Ascending aorta (tissue), 2 donors: ENCODE measurements at places on chromosomes 12 and 14.
A peak's percentile ranks its signal among the peaks of the same experiment; 100 is the strongest.

DNA sequence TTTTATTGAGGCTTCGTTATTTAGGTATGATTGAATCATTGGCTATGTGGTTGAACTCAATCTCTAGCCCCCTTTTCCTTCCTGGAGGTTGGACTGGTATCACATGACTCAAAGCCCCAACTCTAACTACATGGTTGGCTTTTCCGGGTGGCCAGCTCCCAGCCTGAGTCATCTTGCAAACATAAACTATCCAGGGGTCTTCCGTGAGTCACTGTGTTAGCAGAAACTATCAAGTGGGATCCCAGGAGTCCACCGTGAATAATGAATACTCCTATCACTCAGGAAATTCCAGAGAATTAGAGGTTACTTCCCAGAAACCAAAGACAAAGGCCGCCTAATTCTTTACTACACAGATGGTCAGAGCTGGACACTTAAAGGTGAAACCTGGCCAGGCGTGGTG, 19.7 kb upstream of the PLEKHD1 start:
- no peaks in the 10 kb centered on the region for H3K27me3 ChIP-seq
- peaks cover 5% of the 10 kb centered on the region for H3K36me3 ChIP-seq
- no peak overlapping the region for H3K4me3 ChIP-seq
- H3K27ac ChIP-seq, result no peak overlapping the region

GRCh38 chr14:59728304-59728703, 142.3 kb downstream of the RTN1 start:
- no peak overlapping the region for H3K27ac ChIP-seq
- no peak overlapping the region for H3K4me3 ChIP-seq
- no peaks in the 10 kb centered on the region for H3K4me1 ChIP-seq
- no peaks in the 10 kb centered on the region for H3K27me3 ChIP-seq
- DNase-seq, result no peak

DNA sequence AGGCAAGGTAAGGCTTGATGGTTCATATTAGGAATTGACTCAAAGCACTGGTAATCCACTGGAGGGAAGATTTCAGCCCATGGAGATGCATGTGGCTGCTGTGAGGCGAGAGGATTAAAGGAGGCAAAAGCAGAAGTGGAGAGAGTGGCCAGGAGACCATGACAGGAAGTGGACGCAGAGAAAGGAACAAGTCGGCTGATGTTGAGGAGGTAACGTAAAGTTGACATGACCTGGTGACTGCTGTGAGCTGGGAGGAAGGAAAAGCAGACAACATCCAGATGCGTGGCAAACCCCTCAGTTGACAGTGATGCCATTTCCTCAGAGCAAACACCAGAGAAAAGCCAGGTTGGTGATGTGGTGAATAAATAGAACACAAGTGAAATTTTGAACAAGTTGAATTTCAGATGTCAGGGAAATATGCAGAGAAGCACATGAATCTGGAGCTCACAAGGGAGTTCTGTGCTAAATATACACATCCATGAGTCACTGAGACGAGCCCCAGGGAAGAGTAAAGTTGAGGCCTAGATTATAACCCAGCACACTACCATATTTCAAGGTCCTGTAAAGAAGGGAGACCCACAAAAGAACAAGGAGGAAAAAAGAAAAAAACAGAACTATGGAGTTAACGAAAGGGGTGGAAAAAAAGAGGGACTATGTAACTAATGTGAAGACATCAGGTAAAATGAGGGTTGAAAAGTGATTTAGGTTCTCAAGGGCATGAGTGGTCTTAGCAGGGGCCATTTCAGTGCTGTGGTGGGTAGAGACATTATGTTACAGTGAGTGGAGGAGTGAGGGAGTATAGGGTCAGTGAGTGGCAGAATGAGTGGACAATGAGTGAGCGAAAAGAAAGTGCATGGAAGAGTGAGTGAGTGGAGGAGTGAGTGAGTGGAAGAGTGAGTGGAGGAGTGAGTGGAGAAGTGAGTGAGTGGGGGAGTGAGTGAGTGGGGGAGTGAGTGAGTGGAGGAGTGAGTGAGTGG, 61.6 kb upstream of the GZMB start:
- no peaks in the 10 kb centered on the region for H3K36me3 ChIP-seq
- H3K27ac ChIP-seq, result no peak overlapping the region
- DNase-seq, result peak; percentile 59
- no peak overlapping the region for H3K4me3 ChIP-seq
- no peaks in the 10 kb centered on the region for H3K27me3 ChIP-seq

GRCh38 chr12:57891542-57892228, 45.2 kb upstream of the CTDSP2 start:
- no peaks in the 10 kb centered on the region for H3K27me3 ChIP-seq
- H3K36me3 ChIP-seq, result no peaks in the 10 kb centered on the region
- H3K4me3 ChIP-seq, result no peak overlapping the region
- H3K27ac ChIP-seq, result peak overlapping the region; percentile 99
- DNase-seq, result no peak

DNA sequence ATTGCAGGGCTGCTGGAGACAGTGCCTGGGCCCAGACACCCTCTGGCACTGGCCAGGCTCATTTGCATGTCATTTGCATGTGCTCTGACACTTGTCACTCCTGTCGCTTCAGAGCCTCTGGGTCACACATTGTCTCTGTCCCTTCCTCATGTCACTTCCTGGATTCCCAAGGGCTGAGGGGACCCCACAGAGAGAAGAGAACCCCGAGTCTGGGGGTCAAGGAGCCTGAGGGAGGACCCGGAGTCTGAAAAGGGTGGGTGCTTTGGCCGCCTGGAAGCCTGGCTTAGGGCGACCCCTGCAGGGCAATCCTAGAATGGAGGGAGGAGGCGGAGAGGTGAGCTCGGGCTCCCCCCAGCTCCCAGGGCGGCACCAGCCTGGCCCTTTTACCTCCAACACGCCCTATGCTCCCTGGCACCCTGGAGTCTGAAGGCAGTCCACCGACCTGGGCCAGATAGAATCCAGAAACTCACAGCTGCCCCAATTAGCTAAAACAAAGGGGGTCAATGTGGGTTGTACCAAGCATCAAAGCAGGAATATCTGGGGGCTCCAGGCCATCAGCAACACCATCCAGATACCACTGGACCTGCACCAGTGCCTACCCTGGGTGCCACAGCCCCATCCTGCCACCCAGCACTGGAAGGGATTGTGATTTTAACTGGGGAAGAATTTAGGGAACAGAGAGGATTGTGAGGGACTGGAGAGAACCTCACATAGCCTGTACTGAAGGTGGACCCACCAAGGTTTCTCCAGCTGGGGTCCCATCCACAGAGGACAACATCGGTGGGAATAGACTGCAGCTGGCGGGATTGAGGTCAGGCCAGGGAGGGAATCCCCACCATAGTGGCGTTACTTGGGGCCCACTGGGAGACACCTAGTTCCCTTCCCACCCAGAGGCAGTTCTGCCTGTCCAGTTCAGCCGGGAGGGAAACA, 21.8 kb upstream of the KRT78 start:
- peak; percentile 72 for DNase-seq
- no peaks in the 10 kb centered on the region for H3K36me3 ChIP-seq
- H3K4me1 ChIP-seq, result peaks cover 3% of the 10 kb centered on the region

DNA sequence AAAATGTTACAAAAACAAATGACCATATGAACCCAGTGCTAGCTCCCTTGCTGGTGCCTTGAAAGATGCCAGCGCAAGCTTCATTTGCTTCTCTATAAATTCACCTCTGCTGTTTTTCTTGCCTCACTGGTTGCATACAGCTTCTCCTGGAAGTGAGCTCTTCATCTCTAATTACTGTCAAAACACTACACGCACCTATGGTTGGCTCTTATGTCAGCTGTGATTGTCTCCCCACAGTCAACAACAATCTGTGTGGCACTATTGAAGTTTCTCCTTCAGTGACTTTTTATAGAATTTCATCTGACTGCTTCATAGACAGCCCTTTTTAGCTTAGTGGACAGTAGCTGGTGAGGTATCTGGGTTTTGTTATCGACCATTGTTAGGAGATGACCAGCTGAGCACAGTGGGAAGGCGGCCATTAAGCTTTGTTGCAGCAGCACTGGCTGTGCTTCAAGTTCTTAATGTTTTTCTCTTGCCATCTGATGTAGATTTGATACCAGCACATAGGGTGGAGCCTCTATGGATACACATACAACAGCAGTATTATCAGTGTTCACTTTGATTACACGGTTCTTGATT, 131.8 kb downstream of the KITLG start:
- no peaks in the 10 kb centered on the region for H3K4me1 ChIP-seq
- no peaks in the 10 kb centered on the region for H3K27me3 ChIP-seq
- no peak overlapping the region for H3K4me3 ChIP-seq
- no peaks in the 10 kb centered on the region for H3K36me3 ChIP-seq

- no peaks in the 10 kb centered on the region for H3K36me3 ChIP-seq
- no peaks in the 10 kb centered on the region for H3K4me1 ChIP-seq
- DNase-seq, result no peak
- no peaks in the 10 kb centered on the region for H3K27me3 ChIP-seq
- no peak overlapping the region for H3K27ac ChIP-seq
- no peak overlapping the region for H3K4me3 ChIP-seq
Observed at GRCh38 chr12:28951935-28952334, 197.1 kb upstream of the FAR2 start.

DNA sequence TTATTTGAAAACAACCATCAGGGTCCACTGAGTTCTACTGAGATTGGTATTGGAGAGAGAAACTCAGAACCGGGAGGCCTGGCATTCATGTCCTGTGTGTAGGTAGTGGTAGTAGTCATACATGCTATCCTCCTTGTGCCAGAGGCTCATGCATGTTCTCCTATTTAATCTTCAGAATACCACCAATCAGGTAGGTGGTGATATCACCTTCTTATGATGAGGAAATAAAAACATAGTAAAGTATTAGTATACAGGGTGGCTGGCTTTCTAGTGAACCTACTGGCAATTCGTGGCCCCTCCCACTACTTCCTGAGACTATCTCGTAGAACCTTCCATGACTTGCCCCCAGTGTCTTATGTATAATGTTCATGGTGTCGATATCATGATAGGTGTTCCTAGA, 40.5 kb upstream of the EID3 start:
- H3K27ac ChIP-seq, result no peak overlapping the region
- no peaks in the 10 kb centered on the region for H3K4me1 ChIP-seq
- no peak for DNase-seq
- no peaks in the 10 kb centered on the region for H3K27me3 ChIP-seq
- no peaks in the 10 kb centered on the region for H3K36me3 ChIP-seq

DNA sequence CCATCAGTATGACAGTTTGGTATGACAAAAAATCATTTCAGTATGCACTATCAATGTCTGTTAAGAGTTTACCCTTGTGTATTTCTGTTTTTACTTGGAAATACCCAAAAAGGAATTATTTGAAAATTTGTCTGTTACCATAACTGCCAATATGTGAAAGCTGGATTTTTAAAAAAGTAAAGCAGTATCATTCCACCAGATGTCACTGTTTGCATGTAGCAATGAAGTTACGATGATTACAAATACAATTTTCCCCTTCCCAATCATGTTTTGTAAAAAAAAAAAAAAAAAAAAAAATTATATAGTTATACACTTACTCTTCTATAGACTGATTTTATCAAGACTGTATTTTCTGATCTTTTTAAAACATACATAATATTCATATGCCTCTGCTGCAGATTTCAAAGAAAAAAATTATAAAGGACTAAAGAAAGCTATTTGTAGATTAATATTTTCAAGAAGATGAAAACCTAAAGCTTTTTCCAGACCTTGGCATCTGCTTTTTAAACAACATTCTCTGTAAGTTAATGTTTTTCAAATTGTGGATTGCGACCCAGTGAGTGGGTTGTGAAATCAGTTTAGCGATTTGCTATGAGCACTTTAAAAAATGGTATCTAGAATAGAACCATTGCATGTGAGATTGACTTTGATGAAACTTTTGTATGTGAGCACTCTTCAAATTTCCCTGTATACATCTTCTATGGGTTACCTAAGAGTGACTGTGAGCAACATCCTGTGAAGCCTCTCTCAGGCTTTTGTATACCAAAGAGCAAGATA, 114.2 kb downstream of the TTC6 start:
- H3K4me1 ChIP-seq, result no peaks in the 10 kb centered on the region
- DNase-seq, result no peak
- no peaks in the 10 kb centered on the region for H3K27me3 ChIP-seq
- no peaks in the 10 kb centered on the region for H3K36me3 ChIP-seq
- H3K4me3 ChIP-seq, result no peak overlapping the region

- no peak for DNase-seq
- H3K36me3 ChIP-seq, result peaks cover 12% of the 10 kb centered on the region
- peak overlapping the region; percentile 53 for H3K4me3 ChIP-seq
- peak overlapping the region; percentile 75 for H3K27ac ChIP-seq
- no peaks in the 10 kb centered on the region for H3K27me3 ChIP-seq
Observed at GRCh38 chr12:43758247-43758727, 303 bp downstream of the PUS7L start.

- DNase-seq, result no peak
- no peaks in the 10 kb centered on the region for H3K4me1 ChIP-seq
- H3K4me3 ChIP-seq, result no peak overlapping the region
- H3K27me3 ChIP-seq, result no peaks in the 10 kb centered on the region
- H3K27ac ChIP-seq, result no peak overlapping the region
Observed at GRCh38 chr12:113594967-113595366, 123.3 kb upstream of the LHX5 start.

GRCh38 chr12:80086025-80086424, 13.3 kb upstream of the OTOGL start:
- no peaks in the 10 kb centered on the region for H3K27me3 ChIP-seq
- DNase-seq, result no peak
- no peak overlapping the region for H3K27ac ChIP-seq
- no peaks in the 10 kb centered on the region for H3K36me3 ChIP-seq
- H3K4me3 ChIP-seq, result no peak overlapping the region
- H3K4me1 ChIP-seq, result no peaks in the 10 kb centered on the region

GRCh38 chr12:65565601-65566560, 258.4 kb upstream of the HMGA2 start:
- H3K36me3 ChIP-seq, result no peaks in the 10 kb centered on the region
- no peaks in the 10 kb centered on the region for H3K4me1 ChIP-seq
- no peak overlapping the region for H3K27ac ChIP-seq
- H3K4me3 ChIP-seq, result no peak overlapping the region

DNA sequence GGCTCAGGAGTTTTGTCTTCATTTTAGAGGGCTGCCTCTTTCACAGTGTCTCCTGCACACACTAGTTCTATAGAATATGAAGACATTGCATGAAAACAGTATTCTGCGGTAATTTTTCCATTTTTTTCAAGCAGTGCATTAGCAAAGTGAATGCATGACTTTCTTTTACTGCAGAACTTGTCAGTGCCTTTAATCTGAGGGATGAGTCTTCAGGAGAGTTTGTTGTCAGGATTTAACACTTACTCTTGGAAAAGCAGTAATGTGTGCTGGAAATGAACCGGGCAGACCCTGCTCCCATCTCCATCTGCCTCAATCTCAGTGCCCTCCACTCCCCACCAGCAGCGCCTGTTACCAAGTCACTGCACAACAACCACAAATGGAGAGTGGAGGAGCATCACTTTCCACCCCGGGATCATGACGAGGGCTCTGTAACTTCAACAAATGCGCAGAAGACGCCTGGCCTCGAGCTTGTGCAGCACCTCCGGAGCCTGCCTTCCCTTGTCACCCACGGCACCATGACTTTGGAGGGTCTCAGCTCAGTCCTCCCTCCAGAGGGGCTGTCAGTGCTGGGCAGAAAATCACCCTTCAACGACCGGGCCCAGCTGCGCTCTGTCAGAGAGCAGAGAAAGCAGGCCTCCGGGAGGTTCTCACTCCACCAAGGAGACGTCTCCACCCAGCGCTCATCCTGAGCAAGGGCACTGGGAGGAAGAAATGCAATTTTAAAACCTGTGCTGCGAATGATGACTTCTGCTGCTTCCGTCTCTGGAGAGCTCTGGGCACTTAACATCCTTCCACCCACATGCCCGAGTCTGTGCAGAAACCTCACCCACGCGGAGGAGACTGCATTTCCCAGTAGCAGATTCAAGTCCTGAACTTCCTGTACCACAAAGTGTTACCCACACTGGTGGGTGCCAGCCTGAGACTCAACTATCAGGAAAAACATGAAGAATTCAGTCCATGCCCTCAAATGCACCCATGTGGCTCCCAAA, 255.7 kb downstream of the ADGRD1 start:
- no peaks in the 10 kb centered on the region for H3K36me3 ChIP-seq
- H3K27ac ChIP-seq, result no peak overlapping the region
- no peak overlapping the region for H3K4me3 ChIP-seq
- H3K4me1 ChIP-seq, result no peaks in the 10 kb centered on the region
